ENCODE measurements at places on chromosomes 11 and 22.
A peak's percentile ranks its signal among the peaks of the same experiment; 100 is the strongest.

DNA sequence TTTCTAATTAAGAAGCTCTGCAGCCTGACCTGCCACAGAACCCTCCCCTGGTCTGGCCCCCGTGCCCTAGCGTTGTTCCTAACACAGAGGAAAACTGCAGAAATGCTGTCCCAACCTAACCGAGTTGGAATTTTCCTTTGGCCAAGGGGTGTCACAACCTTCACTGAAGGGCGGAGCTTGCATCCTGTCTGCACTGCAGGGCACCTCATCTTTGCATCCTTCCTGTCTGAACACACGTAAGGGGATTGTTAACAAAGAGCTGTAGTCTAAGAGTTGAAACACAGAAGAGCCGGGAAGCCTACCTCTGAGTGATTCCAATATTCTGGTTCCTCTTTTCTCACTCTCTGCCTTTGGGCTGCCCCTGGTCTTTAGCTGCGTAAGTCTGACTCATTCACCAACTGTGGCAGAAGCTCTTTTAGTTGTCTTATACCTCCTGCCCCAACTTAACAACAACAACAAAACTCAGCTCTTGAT lies 1.6 kb downstream of the DIXDC1 start:
- DNase-seq, result no peak

DNA sequence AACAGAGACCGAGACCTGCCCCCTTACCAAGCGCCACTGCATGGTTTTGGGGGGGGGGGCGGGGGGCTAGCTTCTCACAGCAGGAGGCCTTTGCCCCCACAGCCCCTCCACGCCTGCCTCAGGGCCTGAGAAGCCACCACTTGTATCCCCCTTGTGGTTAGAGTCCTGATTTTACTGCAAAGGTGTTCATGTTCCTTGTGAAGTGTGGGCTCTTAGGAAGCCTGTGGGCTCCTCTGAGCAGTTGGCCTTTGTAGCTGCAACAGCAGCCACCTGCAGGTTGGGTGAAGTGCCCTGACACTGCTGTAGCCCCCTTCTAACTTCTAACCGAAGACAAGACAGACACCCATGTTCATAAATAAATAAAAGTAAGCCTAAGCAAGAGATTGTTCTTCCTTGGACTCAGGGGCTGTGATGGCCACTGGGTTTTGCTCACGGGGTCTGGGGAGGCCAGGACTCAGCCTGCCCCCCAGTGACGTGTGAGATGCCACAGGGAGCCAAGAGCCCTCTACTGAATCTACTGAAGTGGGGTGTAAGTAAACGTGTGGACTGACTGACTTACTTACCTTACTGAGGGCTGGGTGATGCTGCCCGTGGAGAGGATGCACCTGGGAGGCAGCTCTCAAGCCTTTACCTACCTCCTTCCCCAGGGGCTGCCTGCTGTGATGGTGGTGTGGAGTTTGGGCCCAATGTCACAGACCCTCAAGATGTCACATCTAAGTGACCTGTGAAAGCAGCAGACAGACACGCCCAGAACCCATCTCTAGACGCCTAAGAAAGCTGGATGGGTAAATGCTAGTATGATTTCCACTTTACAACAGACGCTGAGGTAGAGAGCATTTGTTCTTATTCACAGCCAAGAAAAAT lies 25.8 kb downstream of the USP35 start:
- no peak for DNase-seq

DNA sequence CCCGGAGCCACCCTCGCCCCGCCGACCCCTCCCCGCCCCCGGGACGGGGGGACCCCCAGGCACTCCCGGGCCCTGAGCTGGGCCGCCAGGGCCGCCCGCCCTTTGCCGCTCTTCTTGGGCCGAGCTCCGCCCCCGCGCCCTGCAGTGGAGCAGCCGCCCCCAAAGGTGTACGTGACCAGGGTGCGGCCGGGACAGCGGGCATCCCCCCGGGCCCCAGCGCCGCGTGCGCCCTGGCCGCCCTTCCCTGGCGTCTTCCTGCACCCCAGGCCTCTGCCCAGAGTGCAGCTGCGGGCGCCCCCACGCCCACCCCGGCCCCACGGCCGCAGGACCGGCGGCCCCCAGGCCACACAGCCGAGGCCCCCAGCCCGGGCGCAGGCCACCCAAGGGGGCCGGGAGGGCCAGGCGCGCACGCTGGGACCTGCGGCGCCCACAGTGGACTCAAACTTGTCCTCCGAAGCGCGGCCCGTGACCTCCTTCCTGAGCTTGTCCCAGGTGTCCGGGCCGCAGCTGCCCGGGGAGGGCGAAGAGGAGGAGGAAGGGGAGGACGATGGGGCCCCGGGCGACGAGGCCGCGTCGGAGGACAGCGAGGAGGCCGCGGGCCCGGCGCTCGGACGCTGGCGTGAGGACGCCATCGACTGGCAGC lies 7.4 kb downstream of the B4GALNT4 start:
- no peak for DNase-seq

- DNase-seq, result no peak
These were observed 130.5 kb downstream of the SPON1 start for GRCh38 chr11:14093065-14093464.

GRCh38 chr11:126328938-126329643 lies 25.2 kb downstream of the DCPS start:
- DNase-seq, result no peak

GRCh38 chr22:22618448-22618847 lies 26.0 kb upstream of the GGTLC2 start:
- no peak for DNase-seq

DNA sequence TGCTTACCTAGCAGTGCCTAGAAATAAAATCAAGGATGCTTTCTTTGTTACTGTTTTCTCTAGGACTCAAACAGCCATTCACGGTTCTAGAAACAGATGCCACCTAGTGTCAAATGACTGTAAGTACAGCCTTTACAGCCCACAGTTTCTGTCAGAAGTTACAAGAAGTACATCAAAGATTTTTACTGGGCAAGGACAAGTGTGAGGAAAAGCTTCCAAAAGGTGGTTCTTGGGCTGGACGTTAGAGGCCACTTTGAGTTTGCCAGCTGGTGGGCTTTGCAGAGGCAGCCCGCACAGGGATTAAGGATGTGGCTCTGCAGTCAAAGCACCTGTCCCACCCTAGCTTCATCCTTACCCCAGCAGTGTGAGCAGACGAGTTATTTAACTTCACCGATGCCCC lies 6.9 kb downstream of the KMT5B start:
- DNase-seq, result peak; percentile 29

GRCh38 chr22:36347094-36347493 lies 40.7 kb downstream of the MYH9 start:
- no peak for DNase-seq

GRCh38 chr11:67117672-67118180 lies 1.3 kb upstream of the KDM2A start:
- no peak for DNase-seq

DNA sequence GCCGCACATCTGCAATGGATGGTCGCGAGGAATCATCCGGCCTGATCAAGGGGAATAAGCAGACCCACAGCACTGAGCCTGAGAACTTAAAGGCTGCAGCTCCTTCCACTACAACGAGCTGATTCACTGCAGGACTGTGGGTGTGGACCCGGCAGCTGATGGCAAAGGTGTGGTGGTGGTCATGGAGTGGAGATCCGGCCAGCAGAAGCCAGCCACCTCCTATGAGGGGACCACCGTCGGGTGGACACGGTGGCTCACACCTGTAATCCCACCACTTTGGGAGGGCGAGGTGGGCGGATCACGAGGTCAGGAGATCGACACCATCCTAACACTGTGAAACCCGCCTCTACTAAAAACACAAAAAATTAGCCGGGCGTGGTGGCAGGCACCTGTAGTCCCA lies 66.4 kb downstream of the DGCR2 start:
- no peak for DNase-seq

GRCh38 chr11:14422052-14422813 lies 63.2 kb upstream of the RRAS2 start:
- peak; percentile 99 for DNase-seq

DNA sequence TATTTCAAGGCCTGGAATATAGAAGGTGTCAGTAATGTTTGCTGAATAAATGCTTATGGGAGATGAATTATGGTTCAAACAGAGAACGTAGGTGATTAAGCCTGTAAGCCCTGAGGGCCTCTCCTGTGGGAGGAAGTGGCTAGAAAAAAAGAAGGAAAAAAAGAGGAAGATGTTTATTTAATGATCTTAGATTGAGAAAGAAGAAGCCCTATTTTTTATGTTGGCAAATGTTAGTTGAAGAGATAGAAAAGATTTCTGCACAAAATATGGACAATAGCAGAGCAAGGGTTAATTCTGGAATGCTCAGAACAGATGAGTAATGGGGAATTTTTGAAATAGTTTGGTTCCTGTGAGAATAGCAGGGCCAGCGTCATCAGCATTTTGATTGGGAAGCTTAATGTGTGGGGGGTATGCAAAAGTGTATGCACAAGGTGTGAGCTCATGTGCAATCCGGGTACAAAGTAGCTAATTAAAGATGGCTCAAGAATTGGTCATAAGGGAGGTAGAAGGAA lies 95.7 kb downstream of the TEAD1 start:
- DNase-seq, result peak; percentile 80

- no peak for DNase-seq
These were observed 761 bp upstream of the TMEM25 start for GRCh38 chr11:118530180-118530682.

- DNase-seq, result no peak
These were observed 561.9 kb upstream of the ANO5 start for GRCh38 chr11:21630934-21631478.

DNA sequence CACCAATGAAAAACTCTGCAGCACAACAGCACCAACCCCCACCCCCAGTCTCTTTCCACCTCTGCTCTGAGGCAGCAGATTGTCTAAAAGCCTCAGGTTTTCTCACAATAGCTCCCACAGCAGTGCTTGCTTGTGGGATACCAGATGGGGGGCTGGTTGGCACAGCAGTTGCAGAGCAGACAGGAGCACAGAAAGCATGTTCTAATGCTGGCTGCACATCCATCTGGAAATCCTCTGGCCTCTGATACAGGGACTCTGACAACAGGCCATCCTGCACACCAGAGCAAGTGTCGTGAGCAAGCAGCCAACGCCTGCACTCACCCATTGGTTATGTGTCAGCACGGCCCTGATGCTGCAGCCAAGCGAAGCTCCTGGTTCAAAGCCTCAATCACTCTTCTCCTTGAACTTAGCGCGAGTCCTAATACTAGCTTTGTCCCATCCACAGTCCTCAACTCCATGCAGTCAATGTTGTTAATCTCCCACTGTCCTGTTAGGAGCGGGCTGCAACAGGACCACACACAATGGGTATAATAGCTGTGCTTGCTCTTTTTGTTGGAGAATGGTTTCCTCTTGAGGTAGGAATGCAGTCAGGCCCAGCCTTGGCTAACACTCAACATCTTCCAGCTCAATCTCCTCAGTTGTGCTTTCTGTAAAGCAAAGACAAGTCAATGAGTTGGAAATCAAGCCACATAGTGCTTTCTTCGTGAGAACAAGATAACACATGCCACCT lies 30.3 kb downstream of the VSTM5 start:
- DNase-seq, result no peak

DNA sequence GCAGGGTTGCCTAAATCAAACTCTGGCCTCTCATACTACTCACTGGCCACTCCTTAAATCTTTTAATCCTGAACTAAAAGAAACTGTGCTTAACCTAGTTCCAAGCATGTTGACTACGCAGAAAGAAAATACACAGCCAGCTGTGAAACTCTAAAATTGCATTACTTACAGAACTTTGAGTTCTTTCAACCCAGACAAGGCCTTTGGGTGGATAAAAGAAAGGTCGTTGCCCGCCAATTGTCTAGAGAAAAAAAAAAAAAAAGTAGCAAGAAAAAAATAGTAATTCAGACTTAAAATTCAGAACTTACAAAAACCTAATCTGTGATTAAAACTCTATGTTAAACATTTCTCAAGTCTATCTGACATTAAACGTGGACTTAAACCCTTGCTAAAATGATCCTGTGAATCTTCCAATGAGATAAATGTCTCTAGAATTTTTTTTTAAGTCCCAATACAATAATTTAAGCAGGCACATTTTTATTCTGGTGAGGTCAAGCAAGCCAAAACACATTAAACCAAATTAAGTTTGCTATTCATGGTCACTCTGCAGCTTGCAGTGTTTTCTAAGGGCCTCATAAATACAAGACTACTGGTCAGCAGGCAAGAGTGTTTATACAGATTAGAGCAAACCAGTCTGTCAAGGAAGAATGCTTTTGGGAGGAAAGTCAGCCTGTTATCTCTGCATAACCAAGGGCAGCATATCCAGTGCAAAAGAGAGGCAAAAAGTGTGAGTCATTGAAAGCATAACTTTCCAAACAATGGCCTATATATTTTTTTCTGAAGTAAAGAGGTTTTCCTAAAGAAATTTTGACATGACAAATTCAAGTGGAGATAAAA lies 29.5 kb upstream of the CCDC34 start:
- peak; percentile 56 for DNase-seq

- no peak for DNase-seq
These were observed 1045.8 kb upstream of the CNTN5 start for GRCh38 chr11:97974798-97975498.
